Hematopoietic multipotent progenitor cell treated with erythropoietin and hydrocortisone succinate and interleukin-3 and kit ligand, for 6 days (in vitro differentiated cells): ENCODE measurements at places on chromosomes 6 and 20.
A peak's percentile ranks its signal among the peaks of the same experiment; 100 is the strongest.

- DNase-seq = no peak
Measured at GRCh38 chr20:25310921-25311728, 63.2 kb downstream of the PYGB start.

DNA sequence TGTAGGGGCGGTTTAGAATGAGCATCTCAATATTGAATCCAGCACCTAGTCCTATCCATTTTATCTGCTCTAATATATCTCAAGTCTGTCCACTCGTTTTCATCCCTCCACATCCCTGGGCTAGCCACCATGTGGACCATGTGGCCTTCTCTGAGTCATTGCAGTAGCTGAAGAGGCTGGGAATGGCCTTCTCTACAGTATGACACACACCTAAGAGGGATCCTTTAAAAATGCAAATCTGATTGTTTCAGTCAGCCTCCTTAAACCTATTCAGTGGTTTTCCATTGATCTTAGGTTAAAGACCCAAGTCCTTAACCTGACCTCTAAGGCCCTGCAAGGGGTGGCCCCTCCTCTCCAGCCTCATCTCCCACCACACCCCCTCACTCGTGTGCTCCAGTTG, 9.4 kb downstream of the RING1 start:
- no peak for DNase-seq

- no peak for DNase-seq
Measured at GRCh38 chr6:2632976-2633584, 117.6 kb downstream of the MYLK4 start.

DNA sequence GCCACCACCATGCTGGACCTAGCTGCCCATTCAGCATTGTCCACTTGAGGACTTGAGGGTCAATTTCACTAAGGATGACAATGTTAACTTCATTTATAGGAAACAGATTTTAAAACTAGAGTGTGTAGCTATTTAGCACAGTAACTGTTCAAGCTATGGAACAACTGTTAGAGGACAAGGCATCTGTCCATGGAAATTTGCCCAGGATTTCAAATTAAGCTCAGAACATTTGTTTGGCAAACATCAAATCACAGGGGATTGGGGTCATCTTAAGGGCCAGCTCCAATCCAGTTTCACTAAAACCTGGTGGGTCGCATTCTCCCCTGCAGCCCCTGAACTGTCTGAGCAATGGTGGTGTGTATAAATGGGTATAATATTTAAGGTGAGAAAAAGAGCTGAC, 35.1 kb downstream of the PM20D2 start:
- no peak for DNase-seq

DNA sequence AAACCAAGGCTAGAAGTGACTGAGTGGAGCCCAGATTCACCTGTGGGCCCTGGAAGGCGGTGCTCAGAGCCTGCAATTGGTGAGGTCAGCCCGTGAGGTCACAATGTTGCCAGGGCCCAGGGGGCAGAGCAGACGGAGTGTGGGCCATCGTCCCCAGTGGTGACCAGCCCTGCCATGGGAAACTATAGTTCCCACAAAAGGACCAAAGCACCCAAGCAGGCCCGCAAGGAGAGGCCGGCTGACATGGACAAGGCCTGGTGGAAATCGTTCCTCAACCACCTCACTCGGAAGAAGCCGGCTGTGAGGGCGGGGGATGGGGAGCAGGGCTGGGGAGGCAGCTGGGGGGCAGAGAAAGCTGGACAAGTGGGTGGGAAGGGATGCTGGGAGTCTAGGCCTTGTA, at the start of gene C20orf144:
Gene C20orf144, plus strand, starts transcription at position 156 of the 400 bp plus-strand sequence. Its CDS starts 19 bp downstream, at position 175.
- no peak for DNase-seq

DNA sequence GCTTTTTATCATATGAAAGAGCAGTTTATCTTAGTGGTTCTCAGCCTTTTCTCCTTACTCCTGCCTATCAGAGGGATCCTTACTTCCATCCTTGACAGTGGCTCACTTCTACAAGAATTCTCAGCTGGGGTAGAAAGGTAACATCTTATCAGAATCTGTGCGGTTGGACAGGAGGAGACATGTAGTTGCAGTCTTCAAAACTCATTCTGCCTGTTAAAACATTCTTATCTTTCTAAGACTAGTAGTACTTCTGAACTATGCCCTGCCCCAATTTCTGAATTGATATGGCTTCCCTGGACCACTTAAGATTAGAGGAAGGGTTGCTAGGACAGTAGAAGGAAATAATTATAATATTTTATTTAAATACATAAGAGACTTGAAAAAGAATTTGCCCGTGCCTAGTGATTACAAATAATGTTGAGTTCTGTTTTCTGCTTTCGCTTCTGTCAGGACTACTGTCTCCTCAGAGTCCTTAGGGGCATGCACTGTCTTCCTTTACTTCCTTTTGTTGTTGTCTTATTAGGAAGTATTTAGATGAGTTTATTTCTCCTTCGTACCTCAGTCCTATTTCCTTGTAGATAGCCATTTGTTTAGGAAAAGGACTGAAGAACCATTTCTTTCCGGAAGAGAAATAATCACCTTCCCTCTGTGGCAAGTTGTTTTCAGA, 24.9 kb downstream of the BLTP3A start:
- DNase-seq = peak; percentile 81

GRCh38 chr6:39295611-39296011, 18.6 kb downstream of the KCNK17 start:
- peak; percentile 37 for DNase-seq

GRCh38 chr6:24662236-24662635, 4.5 kb downstream of the TDP2 start:
- DNase-seq = no peak

DNA sequence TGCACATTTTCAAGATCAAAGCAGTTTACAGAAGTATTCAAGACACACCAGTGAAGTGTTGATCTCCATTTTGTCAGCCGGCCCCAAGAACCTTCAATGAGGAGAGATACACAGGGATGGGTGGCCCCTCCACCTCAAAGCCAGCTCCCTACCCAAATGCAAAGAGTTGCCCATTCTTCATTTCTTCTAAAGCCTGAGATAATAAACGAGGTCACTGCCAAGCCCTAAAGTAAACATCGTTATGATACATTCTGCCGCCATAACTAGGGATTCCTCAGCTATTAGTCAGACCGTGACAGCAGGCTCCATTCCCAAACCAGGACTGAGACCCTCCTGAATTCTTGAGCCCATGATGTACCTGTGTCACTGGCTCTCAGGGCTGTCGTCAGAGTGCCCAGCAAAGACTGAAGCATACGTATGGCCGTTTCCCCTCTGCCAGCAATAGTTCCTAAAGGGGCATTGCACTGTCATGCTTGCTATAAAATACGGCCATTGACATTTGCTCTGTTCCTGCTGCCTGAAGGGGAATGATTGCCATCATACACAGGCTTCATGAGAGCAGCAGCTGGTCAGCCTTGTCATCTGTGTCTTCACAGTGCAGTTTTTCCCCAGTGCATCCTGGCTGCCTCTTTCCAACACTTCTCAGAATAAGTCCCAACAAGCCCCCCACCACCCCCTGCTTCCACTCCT, 41.7 kb downstream of the ISM1 start:
- no peak for DNase-seq

DNA sequence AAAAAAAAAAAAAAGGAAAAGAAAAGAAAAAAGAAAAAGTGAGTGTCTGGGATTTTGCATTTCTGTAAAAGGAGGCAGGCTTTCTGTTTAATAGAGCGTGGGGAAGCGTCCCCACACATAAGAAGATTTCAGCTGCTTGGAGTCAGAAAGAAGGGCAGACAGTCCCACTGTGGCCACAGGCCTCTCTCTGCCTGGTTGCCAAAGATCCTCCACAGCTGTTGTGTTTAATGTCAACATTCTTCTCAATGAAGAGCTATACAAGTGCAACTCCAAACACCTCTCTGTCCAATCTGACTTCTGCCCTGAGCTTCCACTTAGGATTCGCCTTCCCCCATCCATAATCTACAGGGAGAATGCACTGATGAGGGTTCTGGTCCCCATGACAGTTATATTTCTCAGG, 64.3 kb upstream of the MLN start:
- no peak for DNase-seq

DNA sequence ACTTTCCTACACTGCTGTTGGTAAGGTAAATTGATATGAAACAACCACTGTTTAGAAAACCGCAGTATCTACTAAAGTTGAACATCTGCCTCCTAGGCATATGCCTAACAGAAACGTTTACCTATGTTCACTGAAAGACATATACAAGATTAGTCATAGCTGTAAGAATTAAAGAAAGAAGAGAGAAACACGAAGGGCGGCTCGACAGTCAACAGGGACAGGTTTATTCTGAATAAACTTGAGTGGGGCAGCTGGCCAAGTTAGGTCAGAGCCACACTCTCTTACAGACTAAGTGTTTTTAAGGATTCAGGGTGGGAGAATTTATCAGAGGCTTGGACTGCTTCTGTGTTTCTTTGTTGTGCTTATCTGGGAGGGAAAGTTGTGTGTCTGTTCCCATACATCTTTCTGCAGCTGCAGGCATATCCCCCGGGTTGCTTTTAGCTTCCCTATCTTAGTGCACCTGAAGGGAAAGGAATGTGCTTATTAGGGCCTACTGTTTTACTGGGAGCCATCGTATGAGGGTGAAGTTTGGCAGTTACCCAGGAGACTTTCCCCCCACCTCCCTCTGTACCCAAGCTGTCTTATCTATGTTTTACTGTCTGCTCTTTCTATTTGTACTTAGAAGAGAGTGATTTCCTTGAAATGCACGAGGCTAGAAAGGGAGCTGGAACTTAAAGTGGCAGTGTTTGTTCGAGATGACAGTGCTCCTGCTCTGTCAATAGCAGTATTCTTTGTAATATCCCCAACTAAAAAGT, 20.4 kb downstream of the PROCR start:
- peak; percentile 83 for DNase-seq
